Fibroblast of skin of abdomen (primary cell): ENCODE measurements at places on chromosomes 2 and 18.

DNA sequence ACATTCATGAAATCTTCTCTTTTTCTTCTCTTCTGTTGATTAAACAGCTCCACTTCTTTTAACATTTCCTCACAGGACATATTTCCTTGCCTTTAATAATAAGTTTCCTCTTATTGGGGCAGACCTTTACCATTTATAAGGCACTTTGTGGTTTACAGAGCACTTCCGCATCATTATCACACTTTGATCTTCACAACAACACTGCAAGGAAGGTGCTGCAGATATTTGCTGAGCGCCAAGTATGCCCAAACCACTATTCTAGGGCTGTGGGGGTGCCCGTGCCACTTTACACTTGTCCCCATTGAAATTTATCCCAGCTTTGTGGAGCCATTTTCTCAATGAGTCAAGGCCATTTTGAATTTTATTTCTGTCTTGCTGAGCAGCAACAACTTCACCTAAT is 246.6 kb downstream of the SS18 start:
- no peak for DNase-seq

DNA sequence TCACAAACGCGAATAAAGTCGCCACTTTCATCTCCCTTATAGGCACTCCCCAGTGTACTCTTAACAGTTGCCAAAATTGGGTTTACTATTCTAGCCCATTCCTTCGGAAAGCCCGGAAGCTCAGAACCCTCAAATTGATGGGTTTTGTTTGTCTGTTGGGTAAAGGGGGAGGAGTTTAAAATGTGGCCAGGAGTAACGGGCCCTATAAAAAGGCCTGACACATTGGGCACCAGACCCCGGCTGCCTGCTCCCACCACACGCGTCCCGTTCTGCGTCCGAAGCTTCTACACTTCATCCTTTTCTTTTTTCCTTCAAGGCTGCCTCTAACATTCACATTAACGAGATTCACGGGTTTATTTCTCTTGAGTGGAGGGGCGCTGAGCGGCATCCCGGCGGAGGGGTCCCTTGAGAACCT is 837 bp downstream of the NHEJ1 start:
- peak; percentile 5 for DNase-seq

DNA sequence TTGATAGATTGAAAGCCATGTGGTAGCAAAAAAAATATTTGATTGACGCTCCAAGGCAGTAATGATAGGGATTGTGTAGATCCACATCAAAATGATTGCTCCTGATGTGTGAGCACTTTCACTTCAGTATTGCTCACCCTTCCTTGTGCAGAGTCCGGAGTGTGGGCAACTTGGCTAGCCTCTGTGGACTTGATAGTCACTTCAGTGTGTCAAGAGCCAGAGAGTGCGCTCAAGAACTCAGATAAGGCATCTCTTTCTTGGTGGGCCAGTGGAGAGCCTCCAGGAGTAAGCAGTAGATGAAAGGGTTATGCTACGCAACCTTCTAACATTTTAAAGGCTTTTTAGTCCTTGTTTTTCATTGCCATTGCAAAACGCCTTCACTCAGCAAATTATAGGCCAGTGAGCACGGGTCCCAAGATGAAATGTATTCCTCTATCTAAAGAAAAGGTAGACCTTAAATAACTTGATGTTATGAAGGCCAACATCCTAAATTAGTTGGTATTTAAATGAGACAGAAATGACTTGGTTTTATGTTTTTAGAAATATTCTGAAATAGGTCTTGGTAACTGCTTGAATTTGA is 84.4 kb downstream of the MEIS1 start:
- DNase-seq = no peak

GRCh38 chr18:62101321-62101721 is 85.5 kb downstream of the PIGN start:
- DNase-seq = peak; percentile 72

DNA sequence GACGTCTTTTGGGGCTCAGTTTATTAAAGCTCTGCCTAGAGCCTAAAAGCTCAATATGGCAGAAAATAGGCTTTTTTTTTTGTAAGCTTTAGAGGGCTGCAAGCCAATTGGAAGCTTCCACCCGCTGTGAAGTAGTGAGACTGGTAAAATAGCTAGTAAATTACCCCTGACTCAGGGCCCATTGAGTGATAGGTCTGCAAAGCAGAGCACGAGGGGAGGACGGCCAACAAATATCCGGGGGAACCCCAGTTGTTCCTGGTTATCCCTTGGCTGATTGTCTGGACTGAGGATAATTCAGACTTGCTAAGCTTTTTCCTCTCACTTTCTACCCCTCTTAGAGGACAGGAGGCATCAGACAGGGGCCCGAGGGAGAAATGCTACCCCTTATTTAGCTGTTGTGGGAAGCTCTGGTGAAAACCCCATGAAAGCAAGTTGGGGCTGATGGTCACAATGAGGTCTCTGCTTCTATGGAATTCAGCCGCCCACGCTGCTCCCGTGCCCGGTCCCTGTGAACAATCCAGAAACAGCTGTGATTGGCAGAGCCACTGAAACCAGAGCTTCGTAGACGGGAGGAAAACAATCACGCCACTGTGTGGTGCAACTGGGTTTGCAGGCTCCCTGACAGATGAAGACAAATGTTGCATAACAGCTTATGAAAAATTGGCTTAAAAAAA is 141.9 kb upstream of the LGALSL start:
- DNase-seq = peak; percentile 87

- peak; percentile 6 for DNase-seq
Observed at GRCh38 chr2:23912054-23912453, 14.9 kb downstream of the ATAD2B start.

DNA sequence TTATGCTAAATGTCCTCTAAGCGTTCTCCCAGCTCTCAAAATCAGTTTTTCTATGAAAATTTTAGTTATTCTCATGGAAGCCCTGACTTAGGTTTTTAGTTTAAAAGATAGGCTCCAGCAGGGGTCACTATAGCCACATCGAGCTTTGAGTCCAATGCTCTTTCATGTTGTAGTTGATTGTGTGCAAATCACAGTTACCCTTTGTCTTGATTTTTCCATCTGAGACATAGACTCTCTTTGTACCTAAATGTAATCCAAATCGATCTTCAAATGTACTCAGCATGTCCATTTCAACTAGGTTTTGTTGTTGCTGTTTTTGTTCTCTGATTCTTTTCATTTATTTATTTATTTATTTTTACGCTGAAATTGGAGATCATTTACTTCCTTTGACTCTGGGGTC is 26.4 kb upstream of the MSTN start:
- DNase-seq = peak; percentile 61

DNA sequence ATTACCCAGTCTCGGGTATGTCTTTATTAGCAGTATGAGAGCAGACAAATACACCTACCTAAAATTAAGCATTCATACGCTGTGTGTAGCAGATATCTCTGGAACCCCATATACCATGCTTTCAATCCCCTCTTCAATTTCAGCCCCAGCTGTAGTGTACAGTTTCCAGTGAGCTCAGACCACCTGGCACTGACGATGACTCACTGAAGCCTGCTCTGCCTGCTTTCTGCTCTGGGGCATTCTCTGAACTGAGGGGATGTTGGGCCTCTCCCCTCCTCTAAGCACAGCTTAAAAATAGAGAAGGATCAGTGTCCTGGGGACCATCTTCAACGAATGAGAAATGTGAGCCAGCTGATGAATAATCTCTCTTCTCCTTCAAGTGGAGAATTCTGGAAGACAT is 8.7 kb upstream of the CCL20 start:
- DNase-seq = peak; percentile 5

GRCh38 chr2:233311241-233311926 is 3.8 kb downstream of the SAG start:
- no peak for DNase-seq

GRCh38 chr2:156124458-156124857 is 208.1 kb downstream of the NR4A2 start:
- DNase-seq = no peak

DNA sequence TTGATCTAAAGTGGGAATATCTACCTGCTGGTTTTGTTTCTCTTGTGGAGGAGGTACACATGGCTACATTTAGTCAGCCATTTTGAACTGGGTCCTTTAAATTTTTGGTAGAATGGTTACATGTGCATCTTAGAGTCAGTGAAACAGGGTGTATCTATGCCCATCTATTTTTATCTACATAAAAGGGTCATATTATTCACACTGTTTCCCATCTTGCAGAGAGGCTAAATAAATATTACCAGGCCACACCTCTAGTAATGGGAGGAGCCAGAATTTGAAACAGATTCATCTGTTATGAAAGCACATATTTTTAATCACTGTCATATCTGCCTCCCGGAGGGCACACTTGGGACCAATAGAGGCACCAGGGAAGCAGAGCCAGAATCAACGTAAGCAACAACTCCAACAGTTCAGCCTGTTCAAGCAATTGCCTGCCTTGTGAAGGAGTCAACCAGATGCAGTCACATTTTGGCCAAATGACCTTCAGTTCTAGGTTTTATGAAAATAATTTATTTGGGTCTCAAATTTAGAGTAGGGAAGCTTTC is 376.8 kb downstream of the TSN start:
- no peak for DNase-seq

GRCh38 chr2:7262727-7263126 is 345.5 kb downstream of the RNF144A start:
- no peak for DNase-seq

GRCh38 chr2:101151859-101152271 is 683 bp upstream of the TBC1D8 start:
- no peak for DNase-seq

DNA sequence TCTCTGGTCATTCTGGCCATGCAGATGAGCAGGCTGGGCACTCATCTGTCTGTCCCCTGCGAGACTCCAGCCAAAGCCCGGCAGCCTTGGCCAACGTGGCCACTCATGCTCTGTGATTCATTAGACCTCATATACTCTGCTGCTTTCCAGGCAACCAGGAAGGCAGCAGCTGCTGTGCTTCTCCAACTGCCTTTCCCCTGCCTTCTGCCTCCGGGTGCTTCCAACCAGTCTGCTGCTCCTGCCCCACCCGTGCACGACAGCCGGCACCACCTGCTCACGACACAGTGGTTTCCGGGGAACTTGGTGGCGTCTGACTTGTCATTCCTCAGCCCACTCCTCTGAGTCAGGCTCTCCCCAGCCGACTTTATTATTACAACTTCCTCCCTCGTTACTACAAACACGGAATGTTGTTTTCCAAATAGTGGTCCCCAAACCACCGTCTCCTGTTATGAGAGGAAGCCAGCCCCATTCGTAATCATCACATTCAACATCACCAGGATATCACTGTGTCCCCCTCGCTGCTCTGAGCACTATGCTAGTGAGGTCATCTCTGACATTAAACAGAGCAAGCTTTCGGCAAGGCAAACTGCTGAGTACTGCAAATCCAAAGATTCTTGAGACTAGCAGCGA is 392.4 kb downstream of the ALK start:
- peak; percentile 55 for DNase-seq

- no peak for DNase-seq
Observed at GRCh38 chr2:119673796-119674195, 5.2 kb upstream of the TMEM177 start.

GRCh38 chr2:70779491-70779890 is 11.0 kb downstream of the FIGLA start:
- DNase-seq = peak; percentile 48

- DNase-seq = no peak
Observed at GRCh38 chr2:227739351-227739750, 6.3 kb upstream of the SCYGR8 start.

DNA sequence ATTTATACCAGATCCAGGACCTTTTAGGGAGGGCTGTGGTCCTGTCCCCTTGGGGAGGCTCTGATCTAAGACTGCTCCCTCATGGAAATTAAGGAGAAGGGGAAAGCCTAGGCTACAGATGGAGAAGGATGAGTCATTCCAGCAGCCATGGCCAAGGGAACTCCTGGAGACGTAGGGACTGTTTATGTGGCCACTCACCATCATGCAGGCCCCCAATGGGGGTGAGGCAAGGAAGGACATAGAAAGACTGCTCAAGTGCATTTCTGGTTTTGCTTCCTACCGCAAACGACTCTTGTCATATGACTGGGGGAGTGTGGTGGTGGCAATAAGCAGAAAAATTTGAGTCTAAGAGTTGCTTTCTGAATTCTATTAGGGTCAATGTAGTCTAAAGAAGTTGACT is 54.0 kb upstream of the CYP1B1 start:
- DNase-seq = no peak

DNA sequence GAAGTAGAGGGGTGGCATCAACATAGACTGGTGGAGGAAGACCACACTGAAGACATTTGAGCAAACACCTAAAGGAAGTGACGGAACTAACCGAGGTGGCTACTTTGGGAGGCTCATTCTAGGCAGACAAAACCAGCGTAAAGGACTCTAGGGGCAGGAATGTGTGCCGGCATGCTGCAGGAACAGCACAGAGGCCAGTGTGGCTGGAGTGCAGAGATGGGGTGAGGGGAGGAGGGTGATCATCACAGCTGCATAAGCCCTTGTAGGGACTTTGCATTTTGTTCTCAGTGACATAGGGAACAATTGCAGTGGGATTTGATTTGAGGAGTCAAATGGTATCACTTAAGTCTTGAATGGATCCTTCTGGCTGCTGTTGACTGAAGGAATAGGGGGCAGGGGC is 253.5 kb downstream of the NCKAP5 start:
- no peak for DNase-seq

- DNase-seq = no peak
Observed at GRCh38 chr2:168146892-168147810, 100.2 kb downstream of the STK39 start.

- peak; percentile 26 for DNase-seq
Observed at GRCh38 chr2:20146401-20146800, 78.5 kb downstream of the SDC1 start.

GRCh38 chr2:43202289-43202688 is 24.1 kb downstream of the ZFP36L2 start:
- DNase-seq = no peak

DNA sequence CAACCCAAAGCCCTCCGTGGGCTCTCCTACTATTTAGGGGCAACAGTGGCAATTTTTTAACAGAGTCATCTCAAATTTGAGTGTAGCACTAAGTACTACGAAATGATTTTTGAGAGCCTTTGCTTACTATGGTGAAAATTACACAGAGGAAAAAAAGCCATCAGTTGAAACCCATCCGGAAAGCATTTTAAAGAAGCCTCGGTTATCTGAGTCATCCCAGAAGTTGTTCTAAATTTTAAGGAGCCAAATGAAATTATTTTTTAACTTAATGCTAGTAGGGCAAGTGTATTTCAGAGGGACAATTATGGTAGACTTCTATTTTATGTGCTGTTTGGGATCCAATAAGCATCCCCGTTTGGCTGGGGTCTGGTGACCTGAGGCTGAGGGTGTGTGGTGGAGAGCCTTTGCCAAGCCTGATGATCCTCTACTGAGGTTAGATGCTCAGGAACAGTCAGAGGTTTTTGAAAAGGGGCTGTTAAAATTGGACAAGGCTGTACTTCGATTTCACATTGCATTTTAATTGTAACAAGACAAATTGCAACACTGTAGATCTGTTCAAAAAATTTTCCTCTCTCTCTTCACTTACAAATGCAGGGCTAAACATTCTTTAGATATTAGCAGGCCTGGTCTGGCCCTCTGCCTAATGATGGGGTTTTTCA is 47.0 kb downstream of the RAPGEF4 start:
- no peak for DNase-seq

DNA sequence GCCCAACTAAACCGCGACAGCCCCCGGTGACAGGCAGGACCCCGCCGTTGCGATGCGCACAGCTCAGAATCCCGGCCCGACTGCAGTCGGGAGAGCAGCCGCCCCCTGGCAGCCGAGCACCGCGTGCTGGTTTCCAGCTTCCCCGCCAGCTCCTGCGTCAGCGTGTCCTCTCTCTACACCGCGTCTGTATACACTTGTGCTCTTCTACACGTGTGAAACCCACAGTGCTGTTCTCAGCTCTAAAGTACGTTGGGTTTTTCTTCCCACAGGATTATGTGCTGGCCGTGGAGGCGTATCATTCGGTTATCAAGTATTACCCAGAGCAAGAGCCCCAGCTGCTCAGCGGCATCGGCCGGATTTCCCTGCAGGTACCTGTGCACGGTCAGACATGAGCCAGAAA is 54.0 kb downstream of the ADI1 start:
- DNase-seq = no peak
